Right cardiac atrium (tissue), 5 donors: ENCODE measurements at places on chromosomes 13 and 19. TPM values are rescaled to one million over a fixed set of nuclear protein-coding genes. Genes with fewer than 3 reads are reported as not detected.

DNA sequence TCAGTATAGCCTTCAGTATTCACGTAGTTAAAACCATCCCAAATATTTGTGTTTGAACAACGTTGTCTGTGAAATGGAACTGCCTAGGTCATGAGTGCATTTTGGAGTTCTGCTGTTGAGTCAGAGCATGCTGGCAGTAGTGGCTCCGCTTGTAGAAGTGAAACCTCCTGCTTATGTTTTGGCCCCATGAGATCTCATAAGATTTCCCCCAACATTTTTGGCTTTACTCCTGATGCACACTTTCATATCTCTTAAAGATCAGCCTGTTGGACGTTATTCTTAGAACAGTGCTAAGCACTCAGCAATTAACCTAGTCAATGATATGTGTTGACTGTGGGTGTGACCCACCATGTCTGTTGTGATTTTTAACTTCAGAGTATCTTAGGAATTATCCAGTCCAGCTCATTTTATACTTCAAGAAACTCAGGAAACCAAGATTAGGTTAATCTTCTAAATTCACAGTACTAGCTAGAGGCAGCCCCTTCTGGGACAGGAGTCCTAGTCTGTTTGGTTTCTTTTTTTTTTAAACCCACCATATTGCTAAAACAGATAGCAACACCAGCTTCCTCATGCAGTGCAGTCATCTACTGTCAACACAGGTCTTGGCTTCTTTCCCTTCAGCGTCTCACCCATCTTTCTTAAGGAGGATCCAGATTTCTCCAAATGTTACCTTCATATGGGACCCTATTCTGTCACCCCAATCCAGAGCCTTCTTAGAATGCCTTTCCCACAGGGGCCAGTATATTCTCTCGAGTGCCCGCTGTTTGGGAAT is 26.2 kb downstream of the RAP2A start:
- peak; percentile 40 for DNase-seq

DNA sequence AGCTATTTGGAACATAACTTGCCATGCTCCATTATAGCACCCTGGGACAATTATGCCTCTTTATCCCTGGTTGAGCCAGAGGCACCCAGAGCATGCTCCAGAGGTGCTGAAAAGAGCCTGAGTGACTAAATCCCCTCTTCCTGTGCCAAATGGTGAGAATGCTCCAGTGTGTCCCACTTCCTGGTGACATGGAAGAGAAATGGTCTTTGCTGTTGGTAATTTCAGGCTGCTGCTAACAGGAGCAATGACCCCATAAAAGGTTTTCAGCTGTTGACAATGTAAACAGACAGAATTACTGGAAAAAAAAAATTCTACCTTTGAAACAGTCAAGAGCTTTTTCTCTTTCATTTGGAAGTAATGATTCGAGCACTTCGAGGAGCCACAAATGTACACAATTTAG is 341.8 kb downstream of the FGF9 start:
- no peak for DNase-seq

- no peak for DNase-seq
Observed at GRCh38 chr13:41981951-41982715, 21.2 kb upstream of the VWA8 start.

DNA sequence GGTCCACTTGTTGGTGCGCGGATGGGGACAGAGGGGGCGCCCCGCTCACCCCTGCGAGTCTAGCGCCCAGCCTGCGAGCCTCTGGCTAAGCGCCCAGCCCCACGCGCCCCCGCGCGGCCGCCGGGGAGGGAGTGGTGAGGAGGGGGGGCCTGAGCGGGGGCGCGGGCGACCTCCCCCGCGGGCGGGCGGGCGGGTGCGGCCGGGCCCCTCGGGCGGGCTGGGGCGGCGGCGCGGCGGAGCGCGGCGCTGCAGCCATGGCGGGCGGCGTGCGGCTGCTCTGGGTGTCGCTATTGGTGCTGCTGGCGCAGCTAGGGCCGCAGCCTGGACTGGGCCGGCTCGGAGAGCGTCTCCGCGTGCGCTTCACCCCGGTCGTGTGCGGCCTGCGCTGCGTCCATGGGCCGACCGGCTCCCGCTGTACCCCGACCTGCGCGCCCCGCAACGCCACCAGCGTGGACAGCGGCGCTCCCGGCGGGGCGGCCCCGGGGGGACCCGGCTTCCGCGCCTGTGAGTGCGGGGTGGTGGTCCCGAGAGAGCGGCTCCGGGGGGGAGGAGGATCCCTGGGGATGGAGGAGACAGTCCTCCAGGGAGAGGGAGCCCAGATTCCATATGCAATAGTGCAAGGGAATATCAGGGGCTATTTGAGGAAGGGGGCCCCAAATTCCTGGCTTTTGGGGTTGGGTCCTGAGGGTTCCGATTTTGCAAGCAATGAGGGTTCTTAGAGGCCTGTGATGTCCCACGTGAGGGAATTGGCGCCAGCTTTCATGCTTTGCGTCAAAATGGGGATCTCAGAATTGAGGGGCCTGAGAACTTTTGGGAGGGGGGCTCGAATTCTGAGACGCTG is at the start of gene LTBP4:
TSS of gene LTBP4 (plus strand) at position 236 of the 841 bp plus-strand sequence. CDS start at position 255, 19 bp downstream.
- peak; percentile 94 for DNase-seq

DNA sequence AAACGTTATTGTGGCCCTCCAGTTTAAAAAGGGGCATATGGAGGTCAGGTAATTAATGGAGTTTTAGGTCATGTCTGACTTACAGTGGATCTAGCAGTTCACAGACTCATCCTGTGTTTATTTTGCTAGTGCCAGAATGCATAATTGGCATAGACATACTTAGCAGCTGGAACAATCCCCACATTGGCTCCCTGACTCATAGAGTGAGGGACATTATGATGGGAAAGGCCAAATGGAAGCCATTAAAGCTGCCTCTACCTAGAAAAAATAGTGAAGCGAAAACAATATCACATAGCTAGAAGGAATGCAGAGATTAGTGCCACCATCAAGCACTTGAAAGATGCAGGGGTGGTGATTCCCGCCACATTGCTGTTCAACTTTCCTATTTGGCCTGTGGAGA is 610.7 kb downstream of the SLITRK5 start:
- no peak for DNase-seq

- DNase-seq = no peak
Observed at GRCh38 chr19:2727640-2727944, 6.4 kb upstream of the DIRAS1 start.

DNA sequence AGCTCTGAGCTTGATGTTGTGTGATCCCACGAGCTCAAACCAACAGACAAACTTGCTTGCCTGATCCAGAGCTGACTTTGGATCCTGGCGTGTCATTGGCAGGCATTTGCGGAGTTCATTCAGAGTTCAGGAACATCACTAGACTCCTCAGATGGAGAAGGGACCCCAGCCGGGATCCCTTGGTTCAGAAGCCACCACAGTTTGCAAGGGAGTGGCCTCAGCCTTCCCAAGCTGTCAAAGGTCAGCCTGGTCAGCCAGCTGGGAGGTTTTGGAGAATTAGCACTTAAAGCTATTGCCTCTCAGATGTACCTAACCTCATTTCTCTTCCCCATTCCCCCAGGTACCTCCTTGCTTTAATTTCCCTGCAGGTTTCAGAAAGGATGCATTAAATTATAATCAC is 208.8 kb upstream of the SOX21 start:
- no peak for DNase-seq

- DNase-seq = no peak
Observed at GRCh38 chr19:16141043-16141442, 2.4 kb upstream of the HSH2D start.

DNA sequence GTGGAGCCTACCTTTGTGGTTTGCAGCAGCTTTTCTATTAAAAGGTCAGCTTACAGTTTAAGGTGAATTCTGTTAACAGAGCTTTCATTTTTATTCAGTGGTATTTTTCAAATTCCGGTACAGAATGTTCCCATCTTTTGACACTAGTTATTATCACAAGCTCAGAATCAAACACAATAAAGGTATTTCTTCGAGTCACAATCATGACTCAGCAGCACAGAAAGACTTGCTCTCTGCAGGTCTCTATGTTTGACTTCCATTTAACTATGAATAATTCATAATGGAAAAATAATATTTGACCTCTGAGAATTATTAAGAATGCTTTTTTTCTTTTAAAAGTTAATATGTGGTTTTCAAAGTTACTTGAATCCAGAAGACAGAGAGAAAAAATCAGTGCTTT is 28.2 kb downstream of the DACH1 start:
- no peak for DNase-seq

DNA sequence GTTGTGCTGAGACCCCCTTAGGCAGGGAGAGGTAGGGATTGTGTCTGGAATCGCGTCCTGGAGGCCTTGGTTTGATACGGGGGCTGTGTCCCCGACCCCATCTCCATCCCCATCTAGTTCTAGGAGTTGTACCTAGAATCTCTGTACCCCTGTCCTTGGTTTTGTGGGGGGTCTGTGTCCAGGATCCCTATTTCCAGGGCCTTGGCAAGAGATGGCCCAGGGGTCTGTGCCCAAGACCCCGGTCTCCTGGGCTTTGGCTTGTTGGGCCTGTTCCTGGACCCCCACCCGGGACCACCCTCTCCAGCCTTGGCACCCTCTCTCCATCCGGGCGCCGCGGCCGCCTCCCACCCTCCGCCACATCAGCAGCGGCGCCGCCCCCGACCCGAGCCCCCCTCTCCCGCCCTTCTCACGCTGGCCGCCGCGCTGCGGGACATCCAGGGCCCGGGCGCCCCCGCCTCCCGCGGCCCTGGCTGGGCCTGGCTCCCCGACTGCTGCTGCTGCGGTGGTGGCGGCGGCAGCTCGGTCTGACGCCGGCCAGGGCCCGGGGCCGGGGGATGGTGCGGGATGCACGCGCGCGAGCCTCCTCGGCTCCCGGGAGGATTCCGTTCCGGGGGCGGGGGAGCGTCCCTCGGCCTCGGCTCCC is at the start of gene NUMBL:
TSS of gene NUMBL (minus strand) at position 602 of the 643 bp plus-strand sequence. CDS start at position 434, 168 bp downstream.
- DNase-seq = no peak

DNA sequence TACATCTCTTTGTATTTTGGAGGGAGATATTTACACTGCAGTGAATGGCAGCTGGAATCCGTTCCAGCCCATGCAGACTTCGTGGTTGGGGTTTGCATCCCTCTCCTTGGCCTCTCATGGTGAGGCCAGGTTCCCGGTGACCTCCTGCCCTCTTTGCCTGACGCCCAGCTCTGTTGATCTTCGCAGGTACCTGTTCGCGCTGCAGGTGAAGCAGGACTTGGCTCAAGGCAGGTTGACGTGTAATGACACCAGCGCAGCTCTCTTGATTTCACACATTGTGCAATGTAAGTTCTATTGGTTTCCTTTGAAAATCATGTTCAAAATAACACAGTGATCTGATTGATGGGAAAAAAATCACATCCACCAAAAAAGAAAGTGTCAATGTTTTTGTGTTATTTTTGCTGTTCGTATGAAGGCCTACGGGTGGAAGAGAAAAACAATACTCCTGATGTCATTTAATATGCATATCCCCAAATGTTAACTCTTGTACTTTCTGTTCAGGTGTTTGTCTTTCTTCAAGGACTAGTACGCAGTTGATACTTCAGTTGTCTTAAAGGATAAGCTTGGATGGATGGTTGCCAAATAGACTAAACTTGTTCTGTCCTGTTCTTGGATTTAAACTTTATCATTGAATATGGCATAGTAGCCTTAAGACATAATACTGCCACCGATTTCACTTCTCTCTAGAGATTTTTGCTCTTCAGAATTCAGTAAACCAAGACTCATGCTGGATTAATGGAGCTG is 199.1 kb downstream of the STK24 start:
- DNase-seq = no peak

DNA sequence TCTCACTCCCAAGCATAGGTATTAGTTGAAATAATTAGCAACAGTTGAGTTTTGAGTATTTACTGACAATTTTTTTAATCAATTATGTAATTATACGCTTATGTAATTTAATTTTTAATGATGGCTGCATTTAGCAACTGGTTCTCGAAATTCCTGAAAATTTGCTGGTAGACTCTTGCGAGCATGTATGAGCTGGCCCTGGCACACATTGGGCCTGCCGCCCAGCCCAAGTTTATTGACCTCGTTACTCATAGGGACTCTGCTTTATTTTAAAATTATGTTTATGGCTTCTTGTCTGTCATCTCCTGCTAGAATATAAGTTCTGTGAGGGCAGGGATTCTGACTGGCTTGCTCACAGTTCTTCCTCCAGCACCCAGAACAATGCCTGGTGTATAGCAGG is 6.7 kb downstream of the KLK14 start:
- DNase-seq = no peak

Gene PIP5K1C
- 48.3 TPM for total RNA-seq

Gene MYH14
- total RNA-seq = 92.9 TPM

Gene GRIN3B
- 0.06 TPM for total RNA-seq

Gene PABPC3
- 0.11 TPM for total RNA-seq

Gene DNM2
- 199 TPM for total RNA-seq

Gene ZNF569
- 4.7 TPM for total RNA-seq
